CD4-positive, alpha-beta T cell treated with Interleukin-15 for 1 hour (primary cell): ENCODE measurements at places on chromosomes 16 and 17.

- DNase-seq = no peak
These were observed 82.9 kb upstream of the FOXF1 start for GRCh38 chr16:86427433-86427851.

DNA sequence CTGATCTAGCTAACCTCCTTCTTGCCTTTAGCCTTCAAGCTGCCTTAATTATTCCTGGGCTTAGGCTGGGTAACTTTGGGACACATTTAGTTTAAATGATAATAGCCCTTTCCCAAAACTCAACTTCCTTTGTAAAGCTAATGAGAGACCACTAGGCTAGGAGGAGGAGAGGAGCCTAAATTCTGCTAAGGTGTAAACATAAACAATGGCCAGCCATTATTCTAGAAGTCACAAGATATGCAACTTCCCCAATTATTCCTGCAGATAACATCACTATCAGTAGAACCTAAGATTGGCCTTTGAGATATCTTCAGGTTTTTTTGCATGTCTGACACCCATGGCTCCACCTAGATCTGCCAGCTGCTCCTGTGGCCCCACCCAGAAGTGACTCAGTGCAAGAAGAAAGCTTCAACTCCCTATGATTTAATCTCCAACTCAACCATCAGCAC is 131.2 kb upstream of the FAM20A start:
- DNase-seq = no peak

DNA sequence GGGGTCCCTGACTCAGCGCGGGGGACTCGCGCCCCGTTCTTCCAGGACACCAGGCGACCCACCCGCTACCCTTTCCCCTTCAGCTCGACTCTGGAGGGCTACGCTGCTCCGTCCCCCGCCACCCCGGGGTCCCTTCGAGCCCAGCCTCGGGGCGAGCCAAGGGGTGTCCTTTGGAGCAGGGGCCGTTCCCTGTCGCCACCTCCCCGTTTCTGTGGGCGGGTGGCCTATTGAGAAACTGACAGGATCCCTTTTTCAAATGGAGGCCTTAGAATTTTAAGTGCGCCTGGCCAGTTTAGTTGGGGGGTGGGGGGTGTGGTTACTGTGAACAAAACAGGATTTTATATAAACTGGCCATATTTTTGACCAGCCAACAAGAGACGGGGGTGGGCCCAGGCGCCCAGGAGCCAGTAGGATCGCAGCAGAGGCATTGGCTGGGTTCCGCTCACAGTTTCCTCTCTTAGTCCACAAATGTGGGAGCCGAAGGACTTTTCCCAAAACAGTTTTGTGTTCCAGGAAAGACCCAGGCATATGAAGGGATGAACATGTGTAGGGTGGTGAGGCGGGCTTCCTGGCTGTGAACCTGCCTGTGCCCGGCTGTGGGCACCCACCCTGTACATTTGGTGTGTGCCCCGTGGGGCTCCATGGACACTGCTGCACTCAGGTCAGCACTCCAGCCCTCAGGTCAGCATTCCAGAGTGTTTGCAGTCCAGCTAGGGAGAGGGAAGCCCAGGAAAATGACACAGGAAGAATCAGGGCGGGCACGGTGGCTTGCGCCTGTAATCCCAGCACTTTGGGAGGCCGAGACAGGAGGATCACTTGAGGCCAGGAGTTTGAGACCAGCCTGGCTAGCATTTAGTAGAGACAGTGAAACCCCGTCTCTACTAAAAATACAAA is 722 bp upstream of the TIMP2 start:
- no peak for DNase-seq

DNA sequence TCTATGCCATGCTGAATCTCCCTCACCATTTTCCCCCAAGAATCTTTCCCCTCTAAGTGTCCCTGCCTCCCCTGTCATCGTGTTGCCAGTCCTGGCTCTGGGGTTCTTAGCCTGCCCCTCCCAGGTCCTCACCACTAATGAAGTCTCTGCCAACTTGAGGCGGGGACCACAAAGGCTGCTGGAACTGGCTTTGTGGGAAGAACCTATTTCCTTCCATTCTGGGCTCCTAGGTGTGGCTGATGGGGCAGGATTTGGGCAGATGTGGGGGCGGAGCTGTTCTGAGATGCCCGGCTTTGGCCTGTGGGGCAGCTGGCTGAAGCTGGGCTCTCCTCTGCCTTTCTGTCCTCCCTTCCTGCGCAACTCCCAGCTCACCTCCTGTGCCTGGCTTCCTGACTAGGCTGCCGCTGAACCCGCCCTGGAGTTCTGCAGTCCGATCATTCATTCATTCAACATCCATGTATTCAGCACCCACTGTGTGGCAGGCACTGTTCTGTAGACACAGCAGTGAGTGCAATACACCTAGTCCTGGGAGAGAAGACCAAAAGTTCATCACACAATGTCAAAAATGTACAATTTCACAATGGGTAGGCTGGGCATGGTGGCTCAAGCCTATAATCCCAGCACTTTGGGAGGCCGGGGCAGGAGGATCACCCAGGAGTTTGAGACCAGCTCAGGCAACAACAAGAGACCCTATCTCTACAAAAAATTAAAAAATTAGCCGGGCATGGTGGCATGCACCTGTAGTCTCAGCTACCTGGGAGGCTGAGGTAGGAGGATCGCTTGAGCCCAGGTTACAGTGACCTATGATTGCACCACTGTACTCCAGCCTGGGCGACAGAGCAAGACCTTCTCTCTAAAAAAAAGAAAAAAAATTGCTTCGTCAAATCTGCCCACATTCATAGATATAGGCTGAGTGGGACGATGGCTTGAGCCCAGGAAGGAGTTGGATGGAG is 1.9 kb upstream of the SNN start:
- DNase-seq = no peak

GRCh38 chr16:47581114-47581513 is 120.0 kb downstream of the PHKB start:
- no peak for DNase-seq

GRCh38 chr16:2753733-2754020 is 1.2 kb downstream of the SRRM2 start:
- no peak for DNase-seq

DNA sequence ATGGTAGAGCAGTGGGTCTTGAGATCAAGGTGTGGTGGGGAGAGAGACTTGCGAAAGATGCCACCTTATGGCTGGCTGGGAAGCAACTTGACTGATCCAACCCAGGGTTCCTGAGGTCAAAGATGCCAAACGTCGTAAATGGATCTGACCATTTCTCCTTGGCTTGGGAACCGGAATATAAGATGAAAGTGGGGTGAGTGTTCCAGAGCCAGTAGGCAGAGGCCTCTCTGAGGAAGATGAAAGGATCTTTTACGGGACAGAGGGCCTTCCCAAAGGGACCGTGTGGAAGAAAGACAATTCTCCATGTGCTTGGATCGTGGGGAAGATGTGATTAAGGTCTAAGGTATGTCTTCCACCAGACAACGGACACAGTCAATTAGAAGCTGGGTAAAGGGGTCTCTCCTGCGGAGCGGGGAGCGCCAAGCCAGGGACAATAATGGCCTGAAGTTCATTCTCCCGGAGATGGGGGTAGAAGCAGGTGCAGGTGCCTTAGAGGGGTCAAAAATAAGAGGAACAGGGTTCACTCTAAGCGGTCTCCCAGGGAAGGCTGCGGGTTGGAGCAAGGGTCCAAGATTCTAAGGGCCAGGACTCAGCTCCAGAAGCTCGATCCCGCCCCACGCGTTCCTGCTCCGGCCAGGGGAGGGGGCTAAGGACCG is 800 bp downstream of the FXR2 start:
- no peak for DNase-seq

DNA sequence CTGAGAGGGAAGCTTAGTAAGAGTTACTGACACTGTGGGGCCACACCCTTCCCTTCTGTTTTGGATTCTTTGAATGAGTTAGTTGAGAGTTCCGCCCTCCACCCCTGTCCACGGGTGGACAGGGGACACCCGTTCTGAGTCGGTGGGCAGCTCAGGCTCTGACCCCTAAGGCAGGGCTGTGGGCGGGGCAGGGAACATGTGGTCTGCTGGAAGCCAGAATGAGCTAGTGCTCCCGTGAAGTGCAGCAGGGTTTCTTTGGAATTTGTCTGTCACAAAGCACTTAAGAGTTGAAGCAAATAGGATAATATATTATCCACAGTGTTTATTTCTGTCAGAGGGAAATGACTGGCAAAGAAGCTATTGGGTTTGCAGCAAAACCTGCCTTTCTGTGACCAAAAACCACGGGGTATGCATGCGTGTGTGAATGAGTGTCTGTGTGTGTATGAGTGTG is 90.1 kb downstream of the CLEC16A start:
- no peak for DNase-seq

DNA sequence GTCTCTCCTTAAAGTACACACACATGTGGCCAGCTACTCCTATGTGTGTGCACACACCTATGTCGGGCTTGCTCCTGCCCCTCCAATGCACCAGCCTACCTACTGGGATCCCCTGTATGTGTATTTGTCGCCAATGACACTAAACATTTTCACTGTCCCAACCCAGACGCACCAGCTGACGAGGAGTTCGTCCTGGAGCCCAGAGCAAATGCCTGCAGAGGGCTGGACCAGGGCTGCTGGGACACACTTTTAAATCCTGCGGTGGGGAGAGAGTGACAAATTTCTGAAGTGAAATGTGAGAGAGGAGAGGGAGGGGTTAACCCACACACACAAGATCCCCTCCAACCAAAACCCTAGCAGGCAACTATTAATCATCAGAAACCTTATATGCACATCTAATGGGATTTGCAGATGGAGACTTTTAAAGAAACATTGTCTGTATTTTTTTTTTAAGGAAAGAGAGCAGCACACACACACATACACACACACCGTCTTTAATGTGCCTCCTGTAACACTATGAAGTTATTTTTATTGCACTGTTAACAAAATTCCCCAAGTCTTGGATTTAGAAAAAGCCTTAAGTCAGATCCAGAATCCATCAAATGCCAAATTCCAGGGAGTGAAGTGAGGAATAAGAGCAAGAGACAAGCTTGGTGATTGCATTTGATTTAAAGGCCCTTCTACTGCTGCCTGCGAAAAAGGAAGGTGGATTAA is at the start of gene MEOX1:
Gene MEOX1 (minus strand): TSS at position 224 of the 714 bp plus-strand sequence. CDS start 388 bp downstream, outside the sequence.
- DNase-seq = no peak

GRCh38 chr17:15462976-15463772 is 4.2 kb downstream of the CDRT4 start:
- DNase-seq = no peak

DNA sequence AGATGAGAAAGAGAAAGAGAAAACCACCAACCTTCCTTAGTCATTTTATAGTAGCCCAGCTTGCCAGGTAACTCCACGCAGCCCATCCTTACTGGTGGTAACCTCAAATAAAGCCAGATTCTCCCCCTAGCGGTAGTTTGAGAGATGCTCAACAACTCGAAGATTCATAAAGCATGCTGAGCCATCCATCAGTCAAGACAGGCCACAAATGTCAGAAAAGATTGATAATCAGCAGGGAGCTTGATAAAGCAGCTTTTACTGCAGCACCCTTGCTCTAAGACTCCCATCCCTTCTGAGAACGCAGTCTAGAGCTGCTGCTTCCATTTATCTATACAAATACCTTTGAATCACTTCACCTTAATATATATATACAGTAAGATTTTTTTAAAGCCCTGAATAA is 451.5 kb upstream of the HSBP1 start:
- DNase-seq = no peak

GRCh38 chr17:18889658-18890057 is 31.7 kb downstream of the PRPSAP2 start:
- DNase-seq = no peak

DNA sequence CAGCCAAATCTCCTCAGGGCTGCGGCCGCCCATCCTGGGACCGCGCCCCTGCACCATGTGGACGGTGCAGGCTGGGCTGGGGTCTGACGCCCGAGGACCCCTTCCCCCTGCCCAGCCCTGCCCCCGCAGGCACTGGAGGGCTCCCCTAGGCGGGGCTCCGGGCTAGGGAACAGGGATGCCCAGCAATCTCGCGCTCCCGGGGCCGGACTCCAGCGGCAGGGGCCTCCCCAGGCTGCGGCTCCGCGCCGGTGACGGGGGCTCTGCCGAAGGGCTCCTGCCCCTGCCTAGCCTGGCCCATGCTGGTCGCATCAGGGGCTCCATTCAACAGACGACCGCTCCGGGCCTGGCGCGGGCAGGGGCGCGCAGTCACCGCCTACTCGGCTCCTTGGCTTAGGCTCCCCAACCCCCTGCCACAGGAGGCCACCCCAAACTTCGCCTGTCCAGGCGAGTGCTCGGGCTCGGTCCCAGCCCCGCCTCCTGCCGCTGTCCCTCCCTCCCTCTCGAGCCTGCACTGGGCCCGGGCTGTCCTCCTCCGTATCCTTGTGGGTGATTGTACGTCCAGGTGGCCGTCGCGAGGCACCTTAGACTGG is 27.4 kb upstream of the ADORA2B start:
- no peak for DNase-seq
